GM12878 (cell line): ENCODE measurements at places on chromosomes 11 and 22.

- no peak for DNase-seq
These were observed 103.2 kb downstream of the ZBTB16 start for GRCh38 chr11:114162719-114163123.

DNA sequence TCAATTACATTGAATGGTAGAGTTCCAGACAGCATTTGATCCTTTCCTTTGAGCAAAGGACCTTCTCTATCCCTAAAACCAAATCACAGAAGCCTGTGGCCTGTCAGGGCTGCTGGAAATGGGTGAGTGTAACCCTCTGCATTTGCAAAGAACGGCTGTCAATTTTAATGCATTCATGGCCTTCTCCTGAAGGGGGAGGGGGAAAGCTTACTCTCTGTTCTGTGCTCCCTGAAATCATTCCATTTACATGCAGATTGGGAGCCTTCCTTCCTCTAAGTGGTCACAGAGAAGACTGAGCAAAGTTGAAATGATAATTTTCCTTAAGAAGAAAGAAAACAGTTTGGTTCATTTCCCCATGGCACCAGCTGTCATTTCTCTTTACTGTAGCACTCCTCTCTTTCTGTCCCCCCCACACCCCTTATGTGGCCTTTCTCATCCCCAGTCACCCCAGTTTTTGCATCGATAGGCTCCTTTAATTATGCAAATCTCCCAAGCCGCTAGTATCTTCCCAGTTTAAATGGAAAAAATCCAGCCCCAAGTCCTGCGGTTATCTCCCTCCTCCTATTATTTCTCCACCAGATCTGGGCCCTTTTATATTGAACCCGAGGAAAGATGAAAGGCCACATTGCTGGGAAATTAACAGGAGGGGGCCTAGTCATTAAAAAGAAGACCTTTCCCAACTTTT, 109.4 kb upstream of the KIRREL3 start:
- DNase-seq: no peak

DNA sequence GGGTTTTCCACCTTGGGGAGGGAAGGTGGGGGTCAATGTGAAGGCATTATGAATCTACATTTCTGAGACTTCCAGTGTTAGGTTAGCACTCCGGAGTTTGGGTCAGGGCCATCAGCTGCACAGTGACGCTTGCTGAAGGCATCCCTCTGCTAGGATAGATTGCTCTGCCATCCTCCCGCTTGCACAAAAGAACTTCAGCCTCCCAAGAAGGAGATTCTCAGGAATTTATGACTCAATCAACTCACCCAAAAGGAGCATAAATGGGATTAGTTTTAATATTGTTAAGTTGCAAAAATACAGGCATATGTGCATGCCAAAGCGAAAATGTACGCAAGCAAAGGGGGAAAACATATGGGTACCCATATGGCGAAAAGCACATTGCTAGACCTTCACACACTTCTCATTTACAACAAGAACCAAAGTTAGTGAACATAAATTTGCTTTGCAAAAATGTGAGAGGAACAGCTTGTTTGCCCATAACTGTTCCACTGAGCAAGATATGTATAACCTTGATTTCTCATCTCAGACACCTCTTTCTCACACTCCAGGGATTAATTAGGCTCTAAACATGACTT, 1013.0 kb downstream of the OPCML start:
- no peak for DNase-seq

GRCh38 chr11:96215110-96215782, 127.7 kb downstream of the MAML2 start:
- peak; percentile 72 for DNase-seq

- no peak for DNase-seq
These were observed 6.2 kb upstream of the YPEL1 start for GRCh38 chr22:21741790-21742189.

DNA sequence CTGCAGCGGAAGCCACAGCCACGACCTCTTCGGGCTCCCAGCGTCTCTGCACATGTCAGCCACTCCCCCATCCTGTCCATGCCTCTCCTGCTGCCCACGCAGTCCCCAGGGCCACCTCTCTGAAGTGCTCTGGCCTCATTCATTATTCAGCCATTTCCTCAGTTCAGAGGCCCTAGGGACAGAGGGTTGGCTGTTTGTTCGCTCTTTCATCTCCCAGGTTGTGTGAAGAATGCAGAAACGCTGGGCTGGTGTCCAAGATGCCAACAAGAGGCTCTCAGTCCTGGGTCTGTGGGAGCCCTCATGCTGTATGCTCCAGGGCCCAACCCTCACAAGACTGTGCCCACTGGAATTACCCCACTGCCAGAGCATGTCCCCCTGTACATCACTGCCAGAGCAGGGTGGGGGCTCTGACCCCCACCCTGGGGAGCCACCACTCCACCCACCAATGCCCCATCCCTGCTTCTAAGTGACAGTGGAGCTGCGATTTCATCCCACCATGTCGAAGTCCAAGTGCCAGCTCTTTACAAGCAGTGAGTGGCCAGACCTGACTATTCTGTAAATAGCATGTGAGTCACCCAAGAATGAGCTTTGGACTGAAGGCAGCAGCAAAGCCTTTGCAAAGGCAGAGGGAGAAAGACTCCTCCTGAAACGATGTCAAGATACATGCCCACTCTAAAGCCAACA, 209.6 kb downstream of the BUD13 start:
- DNase-seq: no peak
